ENCODE measurements at places on chromosomes 3 and 15. TPM values are rescaled to one million over a fixed set of nuclear protein-coding genes. Genes with fewer than 3 reads are reported as not detected.

Gene GADL1
- total RNA-seq: not detected

Gene KIF15
- 7.9 TPM for total RNA-seq

Gene TMIE
- total RNA-seq: 0.17 TPM

Gene SLC27A2
- 32.9 TPM for total RNA-seq

All from A549 treated with Hydrocortisone at 1 μM for 4 hours (cell line).